ENCODE measurements at places on chromosomes 5 and 9.

GRCh38 chr9:93107151-93107824 lies 11.3 kb downstream of the CARD19 start:
- no peak for DNase-seq

DNA sequence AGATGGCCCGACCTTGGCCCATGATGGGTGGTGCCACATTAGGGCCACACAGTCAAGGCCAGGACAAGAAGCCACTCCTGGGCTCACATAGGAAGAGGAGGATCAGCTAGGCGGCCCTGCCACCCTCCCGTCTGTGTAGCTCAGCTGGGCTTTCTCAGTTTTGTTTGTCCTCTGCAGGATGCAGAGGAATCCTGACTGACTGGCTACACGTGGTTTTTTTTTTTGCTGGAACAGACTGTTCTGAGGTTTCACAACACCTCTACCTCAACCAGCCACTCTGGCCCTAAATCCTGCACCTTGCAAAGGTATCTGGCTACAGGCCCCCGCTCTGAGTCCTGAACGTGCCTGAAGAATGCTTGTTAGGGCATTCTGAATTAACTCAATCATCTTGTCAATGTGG lies 88.3 kb upstream of the MSX2 start:
- DNase-seq: no peak

DNA sequence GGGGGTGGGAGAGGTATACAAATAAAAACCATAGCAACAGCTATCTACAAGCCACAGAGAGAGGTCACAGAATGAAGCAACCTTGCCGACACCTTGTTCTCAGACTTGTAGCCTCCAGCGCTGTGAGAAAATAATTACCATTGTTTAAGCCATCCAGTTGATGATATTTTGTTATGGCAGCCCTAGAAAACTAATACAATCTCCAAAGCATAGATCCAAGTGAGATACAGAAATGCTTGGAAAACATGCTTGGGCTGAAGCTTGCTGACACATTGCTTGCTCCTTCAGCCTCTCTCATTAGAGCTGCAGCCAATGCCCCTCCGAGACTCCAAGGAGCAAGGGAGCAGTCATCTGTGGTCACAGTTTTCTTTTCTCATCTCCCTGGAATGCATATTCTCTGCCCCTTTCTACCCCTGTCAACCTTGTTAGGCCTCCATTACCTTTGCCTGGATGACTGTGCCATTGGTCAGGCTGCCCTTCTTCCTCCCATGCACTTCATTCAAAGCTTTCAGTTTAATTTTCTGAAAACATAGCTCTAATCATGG lies 401.4 kb upstream of the KLF4 start:
- DNase-seq: no peak

DNA sequence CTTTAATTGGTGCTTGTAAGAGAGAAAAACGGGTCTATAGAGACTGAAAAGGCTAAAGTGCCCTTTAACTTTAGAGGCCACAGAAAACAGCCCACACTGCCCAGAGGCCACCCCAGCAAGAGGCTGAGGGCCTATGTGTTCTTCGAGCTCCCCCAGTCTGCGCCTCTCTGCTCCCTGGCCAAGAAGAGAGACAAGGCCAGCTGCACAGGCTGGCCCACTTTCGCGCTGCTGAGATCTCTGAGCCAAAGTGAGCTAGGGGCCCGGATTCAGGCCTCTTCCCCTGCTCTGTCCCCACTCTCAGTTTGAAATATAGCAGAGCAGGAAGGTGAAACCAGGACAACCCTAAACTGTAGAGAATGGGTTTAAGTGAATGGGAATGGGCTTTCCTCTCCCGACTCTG lies 132.0 kb upstream of the TRIM32 start:
- DNase-seq: no peak

- DNase-seq: no peak
Observed at GRCh38 chr5:145752947-145753346, 82.2 kb downstream of the PRELID2 start.

DNA sequence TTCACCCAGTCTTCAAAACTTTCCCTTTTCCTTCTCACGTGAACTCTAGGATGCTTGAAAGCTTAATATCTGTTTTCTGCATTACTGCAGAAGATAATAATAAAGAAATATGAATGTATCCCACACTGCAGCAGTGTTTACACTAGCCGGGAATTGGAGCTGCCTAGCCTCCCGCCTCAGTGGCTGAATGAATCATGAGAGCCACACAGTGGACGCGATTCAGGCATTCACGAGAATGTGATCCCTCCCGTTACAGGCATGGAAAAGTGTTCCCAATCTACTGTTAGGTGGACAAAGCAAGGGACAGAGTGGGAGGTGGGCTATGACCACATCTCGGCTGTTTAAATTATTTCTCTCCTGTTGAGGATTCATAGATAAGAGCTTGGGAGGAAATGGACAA lies 69.4 kb upstream of the CTSL start:
- no peak for DNase-seq

DNA sequence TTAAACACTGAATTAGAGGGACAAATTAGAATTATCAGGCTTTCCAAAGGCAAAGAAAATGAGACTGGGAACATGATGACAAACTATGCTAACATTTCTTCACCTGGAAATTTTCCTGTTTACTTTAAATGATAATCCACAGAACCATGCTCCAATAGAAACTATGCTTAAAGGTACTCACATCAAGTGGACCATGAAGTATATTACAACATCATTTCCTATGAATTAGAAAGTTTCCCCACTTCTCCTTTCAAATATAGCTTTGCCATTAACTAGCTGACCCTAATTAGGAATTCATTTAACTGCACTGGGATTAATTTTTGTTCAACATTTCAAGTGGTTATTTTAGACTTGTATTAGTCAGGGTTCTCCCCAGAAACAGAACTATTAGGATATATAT lies 81.4 kb downstream of the DTWD2 start:
- no peak for DNase-seq

DNA sequence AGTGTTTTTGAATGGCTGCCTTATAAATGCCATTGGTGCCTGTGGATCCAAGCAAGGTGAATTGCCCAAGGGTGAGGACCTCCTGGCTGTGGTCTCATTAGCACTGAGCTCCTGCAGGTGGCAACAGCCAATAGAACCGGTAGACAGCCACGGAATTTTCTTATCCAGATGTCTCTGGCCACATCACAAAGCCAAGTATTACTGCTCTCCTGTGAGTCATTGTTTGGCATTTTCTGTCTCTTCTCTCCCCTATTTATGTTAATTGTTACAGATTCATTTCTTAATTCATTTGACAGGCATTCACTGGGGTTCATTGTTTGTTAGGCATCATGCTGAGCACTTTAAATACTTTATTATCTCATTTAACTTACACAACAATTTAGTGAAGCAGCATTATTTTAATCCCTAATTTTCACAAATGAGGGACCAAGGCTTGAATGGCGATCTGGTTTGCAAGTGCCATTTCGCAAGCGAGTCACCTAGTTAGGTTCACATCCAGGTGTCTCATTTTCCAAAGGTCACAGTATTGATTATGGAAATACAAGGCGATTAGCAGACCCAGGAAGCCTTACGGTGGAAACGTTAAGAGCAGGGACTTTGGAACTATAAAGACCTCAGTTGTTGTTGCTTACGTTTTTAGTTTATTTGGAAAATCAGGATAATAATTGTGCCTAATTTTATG lies 58.2 kb upstream of the DPYSL3 start:
- DNase-seq: no peak

GRCh38 chr9:79111653-79112052 lies 460.1 kb upstream of the TLE4 start:
- DNase-seq: no peak

- DNase-seq: no peak
Observed at GRCh38 chr5:172795318-172795977, 24.5 kb upstream of the DUSP1 start.

GRCh38 chr9:91271156-91271555 lies 90.6 kb downstream of the AUH start:
- no peak for DNase-seq

GRCh38 chr9:131875828-131876485 lies 136.1 kb upstream of the RAPGEF1 start:
- no peak for DNase-seq

DNA sequence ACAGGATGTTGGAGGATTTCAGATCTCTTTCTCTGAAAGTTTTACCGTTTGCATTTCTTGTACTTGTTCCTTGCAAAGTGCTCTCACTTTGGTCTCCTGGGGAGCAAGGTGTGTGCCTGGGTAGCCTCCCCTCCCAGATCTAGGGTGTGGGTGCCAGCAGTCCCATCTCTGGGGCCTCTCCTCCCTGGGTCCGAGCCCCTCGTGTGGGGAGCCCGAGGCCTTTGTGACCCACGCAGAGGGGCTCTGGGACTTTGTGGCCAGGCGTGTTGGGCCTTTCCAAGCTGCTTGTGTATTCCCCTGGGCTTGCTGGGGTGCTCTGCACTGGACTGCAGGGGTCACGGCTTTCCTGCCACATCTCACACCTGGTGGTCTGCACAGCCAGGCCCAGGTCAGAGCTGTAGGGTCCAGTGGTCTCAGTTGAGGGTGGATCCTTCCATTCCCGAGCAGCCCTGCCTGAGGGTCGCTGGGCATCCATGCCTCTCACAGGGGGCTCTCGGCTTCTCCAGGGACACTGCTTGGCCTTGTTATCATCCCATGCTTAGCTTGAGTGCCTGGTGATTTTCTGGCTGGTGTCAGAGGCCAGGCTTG lies 96.3 kb downstream of the CACNA1B start:
- no peak for DNase-seq

- no peak for DNase-seq
Observed at GRCh38 chr9:130400870-130401269, 43.9 kb upstream of the ASS1 start.

GRCh38 chr5:112734597-112734996 lies 3.1 kb upstream of the APC start:
- no peak for DNase-seq

GRCh38 chr5:54756796-54757402 lies 228.5 kb downstream of the ESM1 start:
- DNase-seq: no peak

- DNase-seq: no peak
Observed at GRCh38 chr5:168773226-168773625, 194.1 kb upstream of the PANK3 start.

- DNase-seq: no peak
Observed at GRCh38 chr5:10140195-10140973, 109.3 kb downstream of the ATPSCKMT start.

DNA sequence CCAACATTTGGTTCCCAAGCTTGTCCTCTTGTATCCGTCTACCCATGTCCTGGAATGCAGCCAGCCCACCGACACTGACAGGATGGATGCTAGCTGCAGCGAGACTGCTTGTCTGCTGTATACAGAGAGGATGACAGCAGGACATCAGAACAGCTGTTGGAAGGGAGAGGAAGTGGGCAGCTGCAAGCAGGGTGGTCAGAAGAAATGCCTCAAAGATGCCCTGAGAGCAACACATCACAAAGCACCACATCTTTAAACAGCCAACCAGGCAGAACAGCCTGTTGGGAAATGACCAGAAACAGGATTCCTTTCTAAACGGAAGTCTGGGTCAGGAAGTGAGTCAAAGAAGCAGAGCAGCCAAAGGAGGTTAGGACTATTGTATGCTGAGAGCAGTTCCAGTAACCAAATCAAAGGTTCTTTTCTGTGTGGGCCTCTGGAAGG lies 219.1 kb downstream of the NDUFS4 start:
- no peak for DNase-seq

Data from activated naive CD4-positive, alpha-beta T cell (primary cell).